ENCODE measurements at places on chromosomes 6 and 20.

DNA sequence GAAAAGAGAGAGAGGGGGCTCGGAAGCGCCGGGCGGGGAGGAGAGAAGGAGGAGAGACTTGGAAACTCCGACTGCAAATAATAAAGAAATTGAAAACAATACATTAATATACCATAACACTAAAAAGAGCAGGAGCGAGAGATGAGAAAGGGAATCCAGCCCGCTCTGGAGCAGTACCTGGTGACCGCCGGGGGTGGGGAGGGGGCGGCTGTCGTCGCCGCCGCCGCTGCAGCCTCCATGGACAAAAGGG, 338 bp downstream of the E2F3 start:
- H3K36me3 ChIP-seq = peaks cover 12% of the 10 kb centered on the region
- peak overlapping the region; percentile 93 for H3K4me3 ChIP-seq
- DNase-seq = no peak
- no peaks in the 10 kb centered on the region for H3K27me3 ChIP-seq

GRCh38 chr6:43733471-43734293, 36.3 kb upstream of the VEGFA start:
- no peak overlapping the region for H3K27ac ChIP-seq
- no peak overlapping the region for H3K4me3 ChIP-seq
- H3K4me1 ChIP-seq = peaks cover 14% of the 10 kb centered on the region

DNA sequence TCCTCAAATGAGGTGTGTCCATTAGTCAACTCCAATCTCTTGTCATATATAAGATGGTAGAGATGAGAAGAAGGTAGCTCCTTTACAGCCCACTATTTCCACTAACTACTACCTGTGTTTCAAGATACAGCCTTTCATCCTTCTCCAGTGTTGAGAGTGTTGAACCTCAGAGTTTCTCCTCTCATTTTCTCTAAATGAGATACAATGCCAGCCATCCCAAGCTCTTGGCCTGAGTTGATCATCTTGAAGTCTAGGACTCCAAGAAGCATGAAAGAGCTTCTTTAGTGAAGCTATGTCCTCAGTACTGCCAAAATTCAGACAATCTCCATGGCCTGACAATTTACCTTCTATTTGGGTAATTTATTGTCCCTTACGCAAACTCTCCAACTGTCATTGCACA, 548 bp upstream of the HLA-DRA start:
- no peak overlapping the region for H3K4me3 ChIP-seq
- no peaks in the 10 kb centered on the region for H3K4me1 ChIP-seq
- H3K27ac ChIP-seq = no peak overlapping the region
- H3K27me3 ChIP-seq = peaks cover 27% of the 10 kb centered on the region

GRCh38 chr6:30510419-30511168, 21.3 kb downstream of the HLA-E start:
- no peaks in the 10 kb centered on the region for H3K27me3 ChIP-seq
- no peaks in the 10 kb centered on the region for H3K36me3 ChIP-seq
- H3K4me1 ChIP-seq = peaks cover 9% of the 10 kb centered on the region

- DNase-seq = no peak
- H3K27ac ChIP-seq = peak overlapping the region; percentile 89
- H3K4me3 ChIP-seq = peak overlapping the region; percentile 88
- H3K27me3 ChIP-seq = no peaks in the 10 kb centered on the region
Measured at GRCh38 chr6:10409731-10410206, 5.1 kb downstream of the TFAP2A start.
